ENCODE measurements at places on chromosomes 4 and X. TPM values are rescaled to one million over a fixed set of nuclear protein-coding genes. Genes with fewer than 3 reads are reported as not detected.

Gene PFKFB1
- not detected for total RNA-seq

Gene MXD4
- 31.4 TPM for total RNA-seq

Gene OPRPN
- total RNA-seq, result not detected

Gene TRIM75
- total RNA-seq, result under 0.01 TPM

Gene XG
- 0.57 TPM for total RNA-seq

Gene ATP2B3
- total RNA-seq, result not detected

Gene AVPR2
- total RNA-seq, result not detected

Gene CITED1
- 0.22 TPM for total RNA-seq

Gene LUZP4
- total RNA-seq, result not detected

Gene SPINK2
- total RNA-seq, result not detected

Gene GPC3
- total RNA-seq, result not detected

Gene DCAF4L1
- under 0.01 TPM for total RNA-seq

Gene F8
- total RNA-seq, result 1.5 TPM

Gene EVC2
- 12.2 TPM for total RNA-seq

Gene MAGEA2
- not detected for total RNA-seq

Gene PNMA6A
- total RNA-seq, result 0.29 TPM

Gene PTCHD1
- under 0.01 TPM for total RNA-seq

Gene CLDN22
- not detected for total RNA-seq

Gene TEX13B
- not detected for total RNA-seq

Gene MTNR1A
- 0.14 TPM for total RNA-seq

Gene GYPE
- total RNA-seq, result 0.43 TPM

Gene PAGE5
- total RNA-seq, result not detected

Gene FSTL5
- not detected for total RNA-seq

Gene GAGE1
- total RNA-seq, result not detected

Gene FAM184B
- not detected for total RNA-seq

Gene SMAD1
- 50.4 TPM for total RNA-seq

Gene ITM2A
- total RNA-seq, result not detected

Gene PRKG2
- total RNA-seq, result 0.72 TPM

Gene MAGEA2B
- total RNA-seq, result not detected

Gene ABRAXAS1
- total RNA-seq, result 10.5 TPM

Gene TMEM271
- not detected for total RNA-seq

Gene ABCE1
- 73.7 TPM for total RNA-seq

Gene NCAPG
- total RNA-seq, result 2.2 TPM

Gene SYTL4
- total RNA-seq, result 4.0 TPM

Gene ANTXR2
- 278 TPM for total RNA-seq

Gene PRDM8
- total RNA-seq, result 29.3 TPM

Gene CENPVL1
- not detected for total RNA-seq

Gene HELT
- not detected for total RNA-seq

Gene FABP2
- total RNA-seq, result not detected

Gene CAMK2D
- 54.1 TPM for total RNA-seq

Gene NPY1R
- 0.43 TPM for total RNA-seq

Gene MUC7
- not detected for total RNA-seq

Gene TMPRSS11B
- not detected for total RNA-seq

Gene PDZD4
- not detected for total RNA-seq

Gene MAGEA1
- not detected for total RNA-seq

Gene DCLK2
- 8.3 TPM for total RNA-seq

Gene PHEX
- 0.44 TPM for total RNA-seq

Gene KDR
- 5.7 TPM for total RNA-seq

All from placental pericyte (primary cell).